ENCODE measurements at places on chromosomes 4 and X.

GRCh38 chr4:117400039-117400835 lies 314.9 kb upstream of the TRAM1L1 start:
- no peak for DNase-seq

- DNase-seq: no peak
These were observed 27.5 kb upstream of the GYG2 start for GRCh38 chrX:2801223-2801622.

DNA sequence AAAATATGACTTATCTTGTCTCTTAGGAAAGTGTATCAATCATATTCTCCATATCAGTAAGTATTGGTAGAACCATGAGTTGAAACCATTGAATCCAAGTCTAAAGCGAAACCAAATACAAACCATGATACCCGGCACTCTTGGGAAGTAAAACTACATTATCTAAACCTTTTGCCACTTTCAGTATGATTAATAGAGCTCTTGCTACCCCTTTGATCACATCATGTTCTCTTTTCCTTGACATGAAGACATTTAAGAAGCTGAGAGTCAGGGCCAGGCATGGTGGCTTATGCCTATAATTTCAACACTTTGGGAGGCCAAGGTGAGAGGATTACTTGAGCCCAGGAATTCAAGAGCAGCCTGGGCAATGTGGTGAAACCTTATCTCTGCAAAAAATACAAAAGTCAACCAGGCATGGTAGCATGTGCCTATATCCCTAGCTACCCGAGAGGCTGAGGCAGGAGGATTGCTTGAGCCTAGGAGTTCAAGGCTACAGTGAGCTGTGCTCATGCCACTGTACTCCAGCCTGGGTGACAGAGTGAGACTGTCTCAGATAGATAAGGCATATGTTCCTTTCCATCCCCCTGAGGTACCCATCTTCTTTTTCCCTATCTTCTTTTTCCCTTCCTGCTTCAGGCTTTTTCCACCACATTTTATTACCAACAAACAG lies 45.4 kb downstream of the CEP135 start:
- DNase-seq: peak; percentile 36

- DNase-seq: no peak
These were observed 573.0 kb downstream of the GABRG1 start for GRCh38 chr4:45550766-45551366.

- DNase-seq: no peak
These were observed 50.6 kb upstream of the PDE5A start for GRCh38 chr4:119679251-119679650.

DNA sequence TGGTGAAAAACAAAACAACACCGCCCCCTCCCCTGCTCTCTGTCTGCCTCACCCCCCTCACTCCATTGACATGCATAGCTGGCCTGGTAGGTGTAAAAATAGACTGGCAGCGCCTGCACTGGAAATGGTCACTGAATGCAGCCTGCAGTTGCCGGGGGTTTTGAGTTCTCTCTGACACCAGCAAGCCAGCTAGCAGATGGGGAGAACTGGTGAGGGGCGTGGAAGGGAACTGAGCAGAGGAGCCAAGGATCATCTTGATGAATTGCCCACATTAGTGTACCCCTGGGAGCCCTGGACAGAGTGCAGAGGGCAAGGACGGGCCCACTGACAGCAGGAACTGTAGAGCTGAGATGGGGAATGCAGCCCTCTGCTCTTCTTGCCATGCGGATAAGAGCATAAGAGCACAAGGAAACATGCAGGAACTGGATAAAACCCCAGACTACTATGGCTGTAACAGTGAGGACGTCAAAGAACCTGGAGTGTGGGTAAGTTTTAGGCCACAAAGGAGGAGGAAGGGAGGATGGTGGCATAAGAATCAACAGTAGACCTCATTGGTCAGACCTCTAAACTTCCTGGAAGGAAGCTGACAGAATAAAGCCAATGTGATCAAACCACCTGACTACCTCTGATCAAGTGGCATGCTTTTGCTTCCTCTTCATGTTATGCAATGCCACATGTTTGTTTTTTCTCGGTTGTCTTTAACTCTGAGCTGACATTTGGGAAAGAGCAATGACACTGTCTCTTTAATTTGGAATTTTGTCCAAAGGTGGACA lies 96.3 kb downstream of the ANK2 start:
- DNase-seq: no peak

DNA sequence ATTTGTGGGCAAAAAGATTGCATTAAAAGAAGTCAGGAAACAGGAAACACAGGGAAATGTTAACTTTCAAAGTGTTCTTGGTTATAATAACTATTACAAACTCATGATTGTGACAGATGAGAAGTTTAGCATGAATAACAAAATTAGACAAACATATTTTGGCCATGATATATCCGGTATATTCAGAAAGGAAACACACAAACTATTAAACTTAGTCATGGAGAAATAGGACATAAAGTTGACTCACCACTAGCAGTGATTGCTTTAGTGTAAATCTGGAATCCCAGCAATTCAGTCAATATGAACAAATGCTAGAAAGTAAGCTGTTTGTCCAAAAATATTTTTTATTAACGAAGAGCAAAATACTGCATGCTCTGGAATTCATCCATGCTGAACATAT lies 1299.9 kb downstream of the C4orf33 start:
- no peak for DNase-seq

GRCh38 chr4:158722291-158722916 lies 792 bp downstream of the PPID start:
- DNase-seq: no peak

DNA sequence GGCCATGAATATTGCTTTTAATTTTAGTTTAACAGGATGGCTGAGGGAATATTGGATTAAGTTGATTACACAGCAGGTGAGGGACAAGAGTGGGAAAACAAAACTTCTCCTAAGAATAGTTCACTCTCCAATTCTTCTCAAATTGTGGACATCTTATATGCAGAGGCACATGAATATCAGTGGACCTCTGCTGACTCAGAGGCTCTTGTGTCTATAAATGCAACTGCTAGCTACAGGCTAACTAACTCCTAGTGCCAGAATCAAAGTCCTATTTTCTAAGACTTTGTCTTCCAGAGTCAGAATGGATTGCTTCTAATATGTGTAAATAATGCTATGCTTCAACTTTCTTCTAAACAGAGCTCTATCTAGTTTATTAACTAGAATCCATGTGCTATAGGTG lies 175.8 kb downstream of the IL15 start:
- DNase-seq: no peak

DNA sequence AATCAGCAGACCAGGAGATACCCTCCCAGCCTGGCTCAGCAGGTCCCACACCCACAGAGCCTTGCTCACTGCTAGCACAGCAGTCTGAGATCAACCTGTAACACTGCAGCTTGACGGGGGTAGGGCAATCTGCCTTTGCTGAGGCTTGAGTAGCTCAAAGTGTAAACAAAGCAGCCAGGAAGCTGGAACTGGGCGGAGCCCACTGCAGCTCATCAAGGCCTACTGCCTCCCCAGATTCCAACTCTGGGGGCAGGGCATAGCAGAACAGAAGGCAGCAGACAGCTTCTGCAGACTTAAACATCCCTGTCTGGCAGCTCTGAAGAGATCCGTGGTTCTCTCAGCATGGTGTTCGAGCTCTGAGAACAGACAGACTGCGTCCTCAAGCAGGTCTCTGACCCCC lies 15.1 kb upstream of the GABRA2 start:
- DNase-seq: no peak

DNA sequence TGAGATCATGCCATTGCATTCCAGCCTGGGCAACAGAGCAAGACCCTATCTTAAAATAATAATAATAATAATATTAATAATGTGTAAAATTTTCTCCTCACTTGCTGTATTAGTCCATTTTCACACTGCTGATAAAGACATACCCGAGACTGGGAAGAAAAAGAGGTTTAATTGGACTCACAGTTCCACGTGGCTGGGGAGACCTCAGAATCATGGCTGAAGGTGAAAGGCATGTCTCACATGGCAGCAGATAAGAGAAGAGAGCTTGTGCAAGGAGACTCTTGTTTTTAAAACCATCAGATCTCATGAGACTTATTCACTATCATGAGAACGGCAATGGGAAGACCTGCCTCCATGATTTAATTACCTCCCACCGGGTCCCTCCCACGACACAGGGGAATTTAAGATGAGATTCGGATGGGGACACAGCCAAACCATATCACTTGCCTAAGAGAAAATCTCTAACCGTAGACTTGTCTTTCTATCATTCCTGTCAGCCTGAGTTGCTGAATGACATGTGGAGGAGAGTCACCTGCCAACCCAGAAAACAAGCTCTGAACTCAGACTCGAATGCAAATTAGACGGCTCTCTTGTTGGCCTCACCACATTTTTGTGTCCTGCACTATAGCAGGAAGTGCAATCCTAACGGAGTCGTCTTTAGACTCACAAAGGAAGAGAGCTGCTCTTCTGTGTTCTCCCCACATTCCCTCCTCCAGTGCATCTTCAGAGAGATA lies 51.9 kb upstream of the DCTD start:
- DNase-seq: no peak

GRCh38 chrX:33840176-33840575 lies 291.9 kb downstream of the FAM47A start:
- DNase-seq: no peak

DNA sequence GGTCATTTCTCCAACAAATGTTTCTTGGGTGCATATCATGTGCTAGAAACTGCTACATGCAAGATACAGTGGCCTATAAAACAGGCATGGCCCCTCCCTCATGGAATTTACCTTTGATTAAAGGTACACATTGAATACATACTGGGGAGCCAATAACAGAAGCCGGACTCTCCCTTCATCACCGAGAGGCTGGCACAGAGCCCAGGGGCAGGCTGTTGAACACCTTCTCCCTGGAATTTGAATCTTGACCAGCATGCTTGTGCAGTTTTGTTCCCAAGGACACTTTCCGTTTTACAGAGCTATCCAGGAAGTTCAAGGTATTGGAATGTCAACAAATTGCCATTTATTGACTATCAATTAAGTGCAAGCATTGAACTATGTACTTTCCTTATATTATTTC lies 33.2 kb downstream of the PPARGC1A start:
- DNase-seq: no peak

DNA sequence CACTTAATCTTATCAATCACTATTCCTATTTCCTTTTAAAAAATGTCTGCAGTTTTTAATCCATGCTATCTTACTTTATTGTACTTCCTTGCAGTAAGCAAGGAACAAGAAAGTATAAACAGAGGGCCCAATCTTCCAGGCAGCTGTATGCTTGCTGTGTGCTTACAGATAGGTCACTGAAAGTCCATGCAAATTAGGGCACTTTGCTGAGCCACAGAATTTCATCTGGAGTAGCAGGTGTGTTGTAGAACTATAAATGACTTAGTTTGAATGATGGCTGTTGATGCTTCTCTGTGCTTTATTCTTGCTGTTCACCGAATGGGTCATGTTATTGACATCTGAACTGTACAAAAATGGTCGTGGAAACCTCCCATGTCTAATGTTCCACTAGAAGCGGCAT lies 154.6 kb downstream of the ATOH1 start:
- no peak for DNase-seq

DNA sequence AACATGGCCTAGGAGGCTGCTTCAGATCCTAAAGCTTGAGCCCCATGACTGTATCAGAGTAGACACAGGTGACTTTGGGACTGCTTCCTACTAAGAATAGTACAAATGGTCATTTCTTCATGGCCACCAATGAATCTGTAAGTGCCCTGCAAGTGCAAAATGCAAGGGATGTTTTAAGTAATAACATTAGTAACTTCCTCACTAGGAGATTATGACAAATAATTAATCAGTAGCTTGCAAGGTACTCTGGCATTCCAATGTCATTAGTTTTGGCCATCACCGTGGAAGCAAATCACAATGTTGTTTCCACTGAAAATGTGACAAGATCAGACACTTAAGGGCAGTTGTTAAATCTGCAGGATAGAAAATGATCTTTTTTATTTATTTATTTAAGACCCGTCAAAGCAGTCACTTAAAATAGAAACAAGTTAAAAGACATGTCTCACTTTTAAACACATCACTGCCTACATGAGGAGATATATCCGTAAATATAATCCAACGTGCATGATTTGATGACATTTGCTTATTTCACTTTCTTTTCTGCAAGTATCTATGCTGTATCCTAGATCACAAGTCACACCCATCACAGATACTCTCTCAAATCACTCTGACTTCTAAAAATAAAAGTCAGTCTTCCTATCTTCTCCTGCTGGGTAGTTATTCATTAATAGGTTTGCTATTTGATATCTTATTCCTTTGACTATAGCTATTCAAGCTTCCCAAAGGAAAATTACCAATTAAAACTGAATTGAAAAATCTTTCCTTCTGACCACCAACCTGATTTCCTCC lies 400.6 kb downstream of the IL15 start:
- DNase-seq: no peak

DNA sequence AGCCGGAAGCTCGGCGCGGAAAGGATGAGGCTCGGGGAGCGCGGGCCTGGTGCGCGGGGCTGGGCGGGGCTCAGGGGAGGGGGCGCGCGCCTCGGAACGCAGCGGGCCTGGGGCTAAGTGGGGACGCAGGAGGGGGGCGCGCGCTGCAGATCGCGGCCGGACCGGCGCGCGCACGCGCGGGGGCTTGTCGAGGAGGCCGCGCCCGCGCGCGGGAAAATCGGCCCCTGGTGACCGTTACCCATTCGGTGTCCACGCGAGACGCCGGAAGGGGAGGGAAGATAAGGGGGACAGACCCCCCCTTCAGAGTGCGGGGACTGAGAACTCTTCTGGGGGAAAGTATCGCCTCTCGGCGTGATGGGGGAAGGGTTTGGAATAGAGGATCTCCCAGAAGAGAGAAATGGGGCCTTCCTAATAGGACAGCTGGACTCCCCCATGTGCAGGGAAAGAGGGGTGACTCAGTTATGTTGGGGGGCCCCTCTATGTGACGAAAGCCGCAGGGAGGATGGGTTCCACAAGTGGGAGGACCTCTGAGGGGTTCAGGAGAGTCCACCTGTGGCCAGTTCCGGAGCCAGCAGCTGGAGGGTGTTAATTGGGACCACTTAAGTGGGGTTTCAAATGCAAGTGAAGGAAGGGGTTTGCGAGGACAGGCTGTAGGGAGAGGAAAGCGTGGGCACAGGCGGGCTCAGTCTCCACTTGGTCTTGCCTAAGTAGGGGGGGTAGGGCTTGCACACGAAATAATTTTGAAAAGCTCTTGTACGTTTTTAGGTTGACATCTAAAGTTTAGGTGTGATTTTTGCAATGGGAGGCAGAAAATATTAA lies 584 bp downstream of the SUV39H1 start:
- DNase-seq: peak; percentile 49

DNA sequence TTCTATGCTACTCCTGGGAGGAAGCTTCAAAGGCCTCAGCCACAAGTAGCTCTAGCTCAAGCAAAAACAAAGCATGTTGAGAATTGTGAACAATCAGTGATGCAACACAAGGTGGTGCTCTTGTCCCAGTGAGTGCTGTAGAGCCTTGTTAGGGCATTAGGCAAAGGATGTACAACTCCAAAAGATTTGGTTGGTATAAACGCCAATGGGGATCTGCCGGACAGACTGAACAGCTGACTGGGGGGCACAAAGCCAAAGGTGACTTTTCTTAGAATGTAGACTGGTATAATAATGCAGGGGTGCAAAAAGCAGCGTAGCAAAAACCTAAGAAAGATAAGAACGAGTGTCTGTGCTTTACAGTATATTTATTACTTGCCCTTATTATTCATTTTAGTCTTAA lies 62.6 kb upstream of the ALB start:
- peak; percentile 36 for DNase-seq

- no peak for DNase-seq
These were observed 31.5 kb upstream of the OPHN1 start for GRCh38 chrX:68464796-68465195.

- no peak for DNase-seq
These were observed 4.0 kb downstream of the TRPC5 start for GRCh38 chrX:112078606-112079005.
